NCI-H526 (cell line): ENCODE measurements at places on chromosomes 1 and 21.

DNA sequence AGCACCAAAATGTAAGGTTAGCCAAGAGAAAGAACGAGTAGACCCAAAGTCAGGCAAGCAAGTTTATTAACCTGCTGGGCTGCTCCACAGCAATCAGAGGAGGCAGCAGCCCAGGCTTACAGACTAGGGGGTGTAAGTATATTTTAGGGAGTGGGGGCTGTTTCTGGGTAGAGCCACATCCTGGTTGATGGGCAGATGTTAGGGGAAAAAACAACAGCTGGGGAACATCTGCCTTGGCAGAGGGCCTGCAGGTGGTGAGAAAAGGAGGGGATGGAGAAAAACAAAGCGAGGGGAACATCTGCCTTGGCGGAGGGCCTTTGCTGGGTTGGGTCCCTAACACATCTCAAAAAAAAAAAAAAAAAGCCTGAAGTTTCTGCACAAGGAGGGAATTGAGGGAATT lies 9.7 kb upstream of the ZBTB48 start:
- no peak for DNase-seq

DNA sequence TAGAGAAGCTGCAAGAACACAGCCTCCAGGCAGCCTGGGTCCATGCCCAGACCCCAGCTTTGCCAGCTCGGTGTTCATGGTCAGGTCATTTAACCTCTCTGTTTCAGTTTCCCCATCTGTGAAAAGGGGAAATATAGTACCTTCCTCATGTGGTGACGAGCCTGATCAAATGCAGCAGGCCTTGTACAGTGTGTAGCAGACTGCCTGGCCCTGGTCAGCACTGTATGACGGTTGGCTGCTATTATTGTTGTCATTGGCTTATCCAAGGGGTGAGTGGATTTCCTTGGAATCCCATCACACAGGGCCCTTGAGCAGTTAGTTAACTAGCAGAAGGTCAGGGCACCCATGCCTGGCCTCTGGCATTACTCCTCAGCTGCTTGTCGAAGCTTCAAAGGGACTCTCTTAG lies 6.6 kb upstream of the TMEM51 start:
- DNase-seq, result no peak

DNA sequence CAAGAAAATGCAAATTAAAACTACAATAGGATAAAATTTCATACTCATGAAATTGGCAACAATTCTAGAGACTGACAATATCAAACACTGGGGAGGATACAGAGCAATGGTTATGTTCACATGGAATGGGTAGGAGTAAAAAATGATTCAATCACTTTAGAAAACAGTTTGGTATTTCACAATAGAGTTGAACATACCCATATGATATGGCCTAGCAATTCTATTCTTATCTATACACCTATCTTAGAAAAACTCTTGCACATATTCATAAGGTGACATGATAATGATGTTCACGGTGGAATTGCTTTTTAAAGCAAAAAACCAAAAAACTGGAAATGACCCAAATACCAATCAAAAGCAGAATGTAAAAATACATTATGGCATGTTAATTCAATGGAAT lies 28.7 kb downstream of the PHC2 start:
- DNase-seq, result no peak

- no peak for DNase-seq
Measured at GRCh38 chr21:15054606-15055239, 10.1 kb downstream of the NRIP1 start.

DNA sequence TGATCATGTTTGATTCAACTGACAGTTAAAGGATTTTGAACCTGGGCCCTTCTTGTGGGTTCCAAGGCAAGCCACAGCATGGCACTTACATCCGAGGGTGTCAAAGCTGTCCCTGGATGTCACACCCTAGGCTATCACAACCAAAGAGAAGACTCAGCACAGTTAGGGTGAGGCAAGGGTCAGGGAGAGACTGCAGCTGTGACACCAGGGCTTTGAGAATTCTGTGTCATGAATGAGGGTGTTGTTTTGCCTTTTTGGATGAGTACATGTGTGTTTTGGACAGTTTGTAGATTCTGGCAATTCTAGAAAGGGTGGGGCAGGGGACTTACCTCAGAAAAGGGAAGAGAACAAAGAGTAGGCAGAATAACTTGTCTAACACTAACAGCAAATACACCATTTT lies 37.8 kb upstream of the ZNF326 start:
- no peak for DNase-seq

- DNase-seq, result no peak
Measured at GRCh38 chr1:228408041-228408868, 1.6 kb upstream of the TRIM11 start.
